ENCODE measurements at places on chromosomes 3 and 15. TPM values are rescaled to one million over a fixed set of nuclear protein-coding genes. Genes with fewer than 3 reads are reported as not detected.

FBXL2 gene
- not detected for total RNA-seq

ACAN gene
- total RNA-seq, result not detected

CPEB1 gene
- not detected for total RNA-seq

CCRL2 gene
- not detected for total RNA-seq

SI gene
- total RNA-seq, result not detected

PIERCE2 gene
- 6.9 TPM for total RNA-seq

ABHD10 gene
- total RNA-seq, result 20.0 TPM

C2CD4B gene
- total RNA-seq, result not detected

BCHE gene
- total RNA-seq, result 0.11 TPM

DNA sequence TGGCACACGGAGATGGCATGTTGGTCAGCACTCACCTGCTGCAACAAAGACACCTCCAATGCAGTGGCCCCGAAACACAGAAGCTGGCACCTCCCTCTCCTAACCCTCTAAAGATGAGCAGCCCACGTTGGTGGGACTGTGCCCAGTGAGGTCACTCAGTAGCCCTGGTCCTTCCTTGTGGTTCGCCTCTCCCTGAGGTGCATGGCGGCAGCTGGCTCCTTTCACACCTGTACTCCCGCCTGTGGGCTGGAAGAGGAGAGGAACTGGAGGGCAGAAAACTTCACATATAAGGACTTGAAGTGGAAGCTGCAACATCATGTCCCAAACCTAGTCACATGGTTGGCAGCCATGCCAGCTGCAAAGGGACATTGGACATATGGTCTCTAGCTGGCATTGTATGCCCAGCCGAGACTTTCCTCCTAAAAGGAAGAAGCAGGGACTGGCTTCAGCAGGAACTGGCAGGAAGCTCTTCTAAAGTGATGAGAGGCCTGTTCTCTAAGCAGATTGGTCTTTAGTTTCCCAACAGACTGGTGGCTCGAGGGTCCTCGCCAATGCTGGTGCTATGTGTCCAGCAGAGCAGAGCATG lies 10.8 kb upstream of the C3orf22 start:
- no peak for DNase-seq

DNA sequence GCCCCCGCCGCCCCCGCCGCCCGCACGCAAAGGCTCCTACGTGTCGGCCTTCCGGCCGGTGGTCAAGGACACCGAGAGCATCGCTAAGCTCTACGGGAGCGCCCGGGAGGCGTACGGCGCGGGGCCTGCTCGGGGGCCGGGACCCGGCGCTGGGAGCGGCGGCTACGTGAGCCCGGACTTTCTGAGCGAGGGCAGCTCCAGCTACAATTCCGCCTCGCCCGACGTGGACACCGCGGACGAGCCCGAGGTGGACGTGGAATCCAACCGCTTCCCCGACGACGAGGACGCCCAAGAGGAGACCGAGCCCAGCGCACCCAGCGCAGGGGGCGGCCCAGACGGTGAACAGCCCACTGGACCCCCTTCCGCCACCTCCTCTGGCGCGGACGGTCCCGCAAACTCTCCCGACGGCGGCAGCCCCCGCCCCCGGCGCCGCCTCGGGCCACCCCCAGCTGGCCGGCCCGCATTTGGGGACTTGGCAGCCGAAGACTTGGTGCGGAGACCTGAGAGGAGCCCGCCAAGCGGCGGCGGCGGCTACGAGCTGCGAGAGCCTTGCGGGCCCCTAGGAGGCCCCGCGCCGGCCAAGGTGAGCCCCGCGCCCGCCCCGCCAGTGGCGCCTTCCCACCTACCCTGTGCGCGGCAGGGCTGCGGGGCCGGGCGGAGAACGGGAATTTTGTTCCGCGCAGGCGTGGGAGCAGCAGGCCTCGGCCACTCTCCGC lies 2.4 kb downstream of the SKOR1 start:
- DNase-seq, result no peak

- no peak for DNase-seq
Observed at GRCh38 chr3:133230195-133230594, 169.7 kb upstream of the BFSP2 start.

DNA sequence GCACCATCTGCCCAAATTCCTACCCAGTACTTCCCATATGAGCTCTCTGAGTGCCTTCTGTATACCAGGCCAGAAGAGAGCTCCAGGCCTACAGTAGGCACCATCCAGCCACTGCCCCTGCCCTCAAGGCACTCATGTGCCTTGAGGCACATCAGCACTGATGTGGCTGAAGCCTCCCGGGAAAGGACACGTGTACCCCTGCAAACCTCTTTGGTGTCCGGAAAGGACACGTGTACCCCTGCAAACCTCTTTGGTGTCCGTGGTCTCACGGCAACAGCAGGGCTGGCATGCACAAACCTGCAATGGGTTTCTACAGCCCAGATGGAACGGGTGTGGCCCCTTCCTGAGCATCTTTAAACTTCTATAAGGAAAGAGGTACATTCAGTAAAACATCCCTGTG lies 209.4 kb upstream of the IGF1R start:
- no peak for DNase-seq

GRCh38 chr3:186787642-186788481 lies 4.5 kb downstream of the EIF4A2 start:
- peak; percentile 70 for DNase-seq

DNA sequence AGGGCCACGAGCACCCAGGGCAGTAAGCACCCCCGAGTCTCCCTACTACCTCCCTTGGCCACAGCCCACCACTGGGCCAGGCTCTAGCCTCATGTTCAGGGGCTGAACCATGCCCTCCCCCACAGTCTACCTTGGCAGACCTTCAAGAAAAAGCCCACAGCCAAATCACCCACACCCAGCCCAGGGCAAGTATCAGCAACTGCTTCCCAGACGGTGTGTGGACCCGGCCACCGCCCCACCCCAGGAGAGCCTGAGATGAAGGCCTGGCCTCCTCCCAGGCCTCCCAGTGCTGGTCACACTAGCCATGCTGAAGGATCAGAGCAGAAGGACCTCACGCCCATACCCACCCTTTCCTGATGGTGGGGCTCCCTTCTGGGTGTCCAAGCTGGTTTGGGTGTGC lies 92.0 kb upstream of the LINGO1 start:
- DNase-seq, result no peak

DNA sequence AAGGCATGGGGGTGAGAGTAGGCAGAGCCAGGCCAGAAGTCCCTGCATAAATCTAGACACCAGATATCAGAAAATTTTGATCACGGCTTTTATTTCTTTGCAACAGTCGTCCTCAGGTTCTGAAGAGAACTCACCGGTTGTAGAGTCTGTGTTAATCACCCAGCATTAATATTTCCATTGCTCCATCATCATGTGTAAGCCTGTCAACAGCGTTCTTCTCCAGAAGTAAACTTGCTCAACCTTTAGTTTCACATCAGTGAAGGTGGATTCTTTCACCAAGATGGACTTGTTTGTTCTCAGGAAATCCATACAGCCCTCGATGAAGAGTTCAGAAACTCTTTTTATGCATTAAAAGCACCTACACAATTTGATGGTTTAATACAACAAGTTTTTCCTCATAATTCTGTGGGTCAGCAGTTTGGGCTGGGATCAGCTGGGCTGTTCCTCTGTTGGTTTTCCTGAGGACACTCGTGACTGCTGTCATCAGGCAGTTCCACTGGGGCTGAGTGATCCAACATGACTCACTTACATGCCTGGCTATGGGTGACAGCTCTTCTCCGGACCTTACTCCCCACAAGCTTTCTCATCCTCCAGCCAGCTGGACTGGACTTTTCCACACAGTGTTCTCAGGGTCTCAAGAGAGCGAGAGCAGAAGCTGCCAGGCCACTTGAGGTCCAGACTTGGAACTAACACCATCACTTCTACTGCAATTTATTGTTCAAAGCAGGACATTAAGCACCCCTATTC lies 303.4 kb downstream of the ZNF621 start:
- no peak for DNase-seq

- no peak for DNase-seq
Observed at GRCh38 chr15:74010929-74011540, 16.5 kb downstream of the PML start.

DNA sequence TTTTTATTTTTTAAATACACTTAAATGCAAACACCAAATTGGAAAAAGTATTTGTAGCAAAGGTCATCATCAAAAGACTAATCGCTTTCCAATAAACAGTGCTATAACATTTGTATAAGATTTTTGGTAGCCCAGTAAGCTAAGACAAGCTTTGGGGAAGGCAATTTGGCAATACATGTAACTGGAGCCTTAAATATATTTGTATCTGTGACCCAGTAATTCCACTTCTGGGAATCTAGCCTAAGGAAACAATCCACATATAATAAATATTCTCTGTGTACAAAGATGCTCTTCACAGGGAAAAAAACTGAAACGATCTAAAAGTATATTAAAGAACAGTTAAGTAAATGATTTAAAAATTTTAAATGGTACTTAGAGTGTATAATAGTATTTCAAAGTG lies 65.5 kb upstream of the TJP1 start:
- DNase-seq, result no peak

- no peak for DNase-seq
Observed at GRCh38 chr15:80562033-80562432, 133.1 kb upstream of the ABHD17C start.

GRCh38 chr3:156605686-156606605 lies 51.0 kb upstream of the SSR3 start:
- no peak for DNase-seq

DNA sequence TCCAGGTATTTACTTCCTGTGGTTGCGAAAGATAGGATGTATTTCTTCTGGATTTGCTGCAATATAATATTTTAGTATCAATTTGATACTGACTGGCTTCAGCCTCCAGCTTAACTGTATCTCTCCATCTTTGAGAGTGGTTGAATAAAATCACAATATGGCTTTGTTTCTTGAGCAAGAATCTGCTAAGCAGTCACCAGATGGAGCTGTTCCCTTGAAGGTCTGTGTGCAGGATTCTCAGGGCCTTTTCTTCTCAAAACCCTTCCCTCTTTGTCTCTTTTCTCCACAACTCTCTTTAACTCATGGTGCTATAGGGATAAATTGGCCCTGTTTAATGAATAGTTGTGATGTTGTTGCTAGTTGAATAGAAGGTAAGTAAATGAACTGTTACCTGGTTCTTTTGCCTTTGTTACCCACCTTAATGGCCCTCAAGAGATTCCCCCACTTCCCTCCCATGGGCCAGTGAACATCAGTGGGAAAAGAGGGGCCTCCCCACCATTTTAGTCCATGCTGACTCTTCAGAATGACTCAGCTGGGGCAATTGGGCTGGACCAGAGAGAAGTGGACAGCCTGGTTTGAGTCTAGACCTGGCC lies 34.8 kb upstream of the RAB6B start:
- peak; percentile 75 for DNase-seq

DNA sequence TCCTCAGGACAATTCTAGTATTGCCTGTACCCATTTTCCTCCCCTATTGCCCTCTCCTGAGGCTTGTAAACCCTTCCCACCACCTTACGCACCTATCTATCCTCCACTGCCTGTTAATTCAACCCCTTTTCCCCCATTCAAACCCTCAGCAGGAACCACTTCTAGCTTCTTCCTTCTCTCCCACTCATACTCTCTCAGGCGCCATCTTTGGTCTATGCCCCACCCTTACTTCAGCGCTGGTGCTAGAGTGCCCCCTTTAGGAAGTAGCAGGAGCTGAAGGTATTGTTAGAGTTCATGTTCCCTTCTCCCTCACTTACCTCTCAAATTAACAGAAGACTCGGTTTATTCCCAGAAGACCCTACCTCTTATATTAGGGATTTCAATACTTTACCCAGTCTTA lies 121.8 kb upstream of the NLGN1 start:
- DNase-seq, result peak; percentile 65

- DNase-seq, result peak; percentile 59
Observed at GRCh38 chr15:52103217-52104207, 9.1 kb downstream of the BCL2L10 start.

DNA sequence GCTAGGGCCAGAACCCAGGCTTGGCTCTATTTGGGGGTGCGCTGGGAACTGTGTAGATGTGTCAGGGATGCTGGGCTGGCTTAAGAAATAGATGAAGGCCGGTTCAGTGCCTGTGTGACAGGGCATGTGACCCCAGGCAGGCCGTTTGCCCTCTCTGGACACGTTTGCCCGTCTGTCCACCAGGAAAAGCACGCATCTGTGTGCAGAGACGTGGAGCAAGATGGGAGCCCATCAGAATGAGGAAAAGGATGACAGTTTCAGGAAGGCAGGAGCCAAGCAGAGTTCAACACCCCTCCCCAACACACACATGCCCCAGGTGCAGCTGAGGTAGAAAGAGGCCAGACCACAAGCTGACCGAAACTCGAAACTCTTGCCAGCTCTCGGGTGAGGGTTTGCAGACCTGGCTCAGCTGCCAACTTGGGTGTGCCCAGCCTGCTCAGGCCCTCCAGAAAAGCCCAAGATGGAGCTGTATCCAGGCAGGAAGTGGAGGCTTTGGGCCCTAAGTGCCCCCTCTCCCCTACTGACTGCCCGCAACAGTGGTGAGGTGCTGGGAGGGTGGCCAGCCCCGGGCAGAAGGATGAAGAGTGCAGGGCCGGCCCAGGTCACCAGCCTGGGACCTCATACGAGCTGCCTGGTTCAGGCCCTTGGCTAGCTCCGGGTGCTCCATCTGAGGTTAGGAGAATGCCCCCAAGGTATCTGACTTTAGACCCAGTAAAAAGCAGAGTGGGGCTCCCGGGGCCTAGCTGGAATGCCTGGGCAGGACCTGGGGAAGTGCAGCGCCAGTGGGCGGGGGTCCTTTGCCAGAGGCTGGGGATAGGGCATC lies 10.2 kb upstream of the MESP1 start:
- DNase-seq, result no peak

- DNase-seq, result no peak
Observed at GRCh38 chr3:124209426-124209825, 217.5 kb upstream of the ROPN1 start.

- no peak for DNase-seq
Observed at GRCh38 chr3:194632809-194633348, 340 bp downstream of the TMEM44 start.

GRCh38 chr3:189101594-189101993 lies 70.2 kb upstream of the TPRG1 start:
- DNase-seq, result no peak

DNA sequence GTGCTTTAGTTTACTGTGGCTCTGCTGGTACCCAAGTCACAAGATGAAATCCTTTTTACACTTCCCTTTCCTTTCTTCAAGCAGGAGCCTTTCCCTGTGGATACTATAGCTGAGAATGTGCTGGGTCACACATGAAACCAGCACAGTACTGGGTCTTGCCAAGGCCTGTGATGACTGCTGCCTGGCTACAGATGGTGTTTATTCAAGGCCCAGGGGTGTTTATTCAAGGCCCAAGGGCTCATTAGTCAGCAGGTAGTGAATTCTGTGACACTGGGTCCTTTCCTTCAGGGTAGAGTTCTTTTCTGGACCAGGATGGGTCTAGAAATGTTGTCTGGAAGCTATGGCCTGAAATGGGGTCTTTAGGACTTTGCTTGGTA lies 99.4 kb downstream of the SH3GL3 start:
- no peak for DNase-seq

GRCh38 chr15:40354408-40355171 lies 3.4 kb upstream of the DISP2 start:
- peak; percentile 56 for DNase-seq

DNA sequence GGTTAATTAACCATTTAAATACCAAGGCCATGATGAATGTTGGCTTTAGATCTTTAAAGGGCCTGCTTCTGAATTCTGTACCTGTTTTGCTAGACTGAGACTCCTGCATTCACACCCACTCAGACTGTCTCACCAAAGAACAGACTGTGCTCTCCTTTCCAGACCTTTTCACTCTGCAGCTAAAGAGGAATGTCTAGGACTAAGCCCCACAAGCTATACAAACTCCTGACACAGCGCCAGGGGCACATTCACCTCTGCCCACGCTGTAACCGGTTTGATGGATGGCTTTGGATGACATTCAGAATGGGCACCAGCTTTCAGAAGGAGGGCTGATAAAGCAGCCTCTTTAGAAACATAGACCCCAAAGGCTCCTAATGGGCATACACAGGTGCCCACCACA lies 200.1 kb downstream of the KCNMB2 start:
- DNase-seq, result no peak

- peak; percentile 97 for DNase-seq
Observed at GRCh38 chr15:40367686-40368611, 9.9 kb downstream of the DISP2 start.

Data from Karpas-422 (cell line).